ENCODE measurements at places on chromosomes 4 and X. TPM values are rescaled to one million over a fixed set of nuclear protein-coding genes. Genes with fewer than 3 reads are reported as not detected.

DNA sequence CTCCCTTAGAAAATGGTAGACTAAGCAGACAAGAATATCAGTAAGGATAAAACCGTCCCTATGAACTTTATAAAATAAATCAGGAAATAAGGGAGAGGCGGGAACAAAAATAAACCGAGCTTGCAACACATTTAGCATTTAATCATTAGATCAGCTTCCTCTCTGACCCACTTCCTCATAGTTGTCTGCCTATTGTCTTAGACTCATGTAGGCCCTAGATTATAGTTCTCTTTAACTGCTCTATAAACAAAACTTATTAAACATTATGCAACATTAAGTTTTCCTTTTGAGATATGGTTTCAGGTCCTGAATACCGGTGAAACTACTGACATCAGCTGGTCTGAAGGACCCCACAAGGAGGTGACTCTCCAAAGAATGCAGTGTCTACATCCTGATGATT lies 15.8 kb upstream of the SRD5A3 start:
- H3K27ac ChIP-seq, result no peak overlapping the region
- H3K4me1 ChIP-seq, result no peaks in the 10 kb centered on the region
- no peak overlapping the region for H3K4me3 ChIP-seq
- H3K27me3 ChIP-seq, result no peaks in the 10 kb centered on the region

CPLX1 gene
- total RNA-seq, result 1.8 TPM

DNA sequence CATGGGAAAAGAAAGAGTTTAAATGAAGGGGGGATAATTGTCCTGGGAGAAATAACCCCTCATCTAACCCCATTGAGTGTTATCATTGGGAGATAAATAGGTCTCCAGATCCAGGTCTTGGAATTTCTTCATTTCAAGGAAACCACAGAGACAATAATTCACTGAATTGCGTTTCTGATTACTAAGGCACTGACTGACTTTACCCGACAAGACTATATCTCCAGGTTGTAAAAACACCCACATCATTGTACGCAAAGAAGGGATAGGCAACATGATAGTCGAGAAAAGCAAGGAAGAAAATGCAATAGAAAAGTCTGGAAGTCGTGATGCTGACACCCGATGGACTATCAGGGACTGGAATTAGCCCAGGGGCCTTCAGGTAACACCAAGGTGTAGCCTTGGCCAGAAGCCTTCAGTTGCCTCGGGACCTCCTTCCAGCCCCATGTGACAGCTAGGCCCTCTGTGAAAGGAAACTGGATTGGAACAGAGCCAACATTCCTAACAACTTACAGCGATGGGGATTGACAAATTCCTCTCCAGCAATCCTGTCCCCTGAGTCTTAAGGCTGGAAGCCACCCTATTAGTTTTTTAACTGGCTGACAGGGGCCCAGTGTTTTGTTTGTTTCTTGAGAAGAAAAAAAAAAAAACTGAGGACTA lies 46.5 kb upstream of the RAB9B start:
- H3K36me3 ChIP-seq, result no peaks in the 10 kb centered on the region
- H3K27ac ChIP-seq, result no peak overlapping the region
- H3K27me3 ChIP-seq, result peaks cover 10% of the 10 kb centered on the region
- DNase-seq, result no peak

- no peaks in the 10 kb centered on the region for H3K36me3 ChIP-seq
- no peak for DNase-seq
Measured at GRCh38 chr4:59818656-59819055, 1381.5 kb upstream of the ADGRL3 start.

- H3K36me3 ChIP-seq, result no peaks in the 10 kb centered on the region
- no peak overlapping the region for H3K27ac ChIP-seq
- H3K4me3 ChIP-seq, result no peak overlapping the region
- no peak for DNase-seq
- H3K4me1 ChIP-seq, result peaks cover 11% of the 10 kb centered on the region
Measured at GRCh38 chr4:1047106-1047975, 35.9 kb downstream of the FGFRL1 start.

- H3K4me3 ChIP-seq, result no peak overlapping the region
- peak; percentile 71 for DNase-seq
- no peaks in the 10 kb centered on the region for H3K27me3 ChIP-seq
- no peaks in the 10 kb centered on the region for H3K36me3 ChIP-seq
- no peak overlapping the region for H3K27ac ChIP-seq
Measured at GRCh38 chr4:41384992-41385391, 128.3 kb downstream of the UCHL1 start.

Data from adrenal gland (tissue), 19 donors.